ENCODE measurements at places on chromosomes 5 and 9.

GRCh38 chr5:146904890-146905289 lies 26.3 kb upstream of the PPP2R2B start:
- DNase-seq, result no peak

DNA sequence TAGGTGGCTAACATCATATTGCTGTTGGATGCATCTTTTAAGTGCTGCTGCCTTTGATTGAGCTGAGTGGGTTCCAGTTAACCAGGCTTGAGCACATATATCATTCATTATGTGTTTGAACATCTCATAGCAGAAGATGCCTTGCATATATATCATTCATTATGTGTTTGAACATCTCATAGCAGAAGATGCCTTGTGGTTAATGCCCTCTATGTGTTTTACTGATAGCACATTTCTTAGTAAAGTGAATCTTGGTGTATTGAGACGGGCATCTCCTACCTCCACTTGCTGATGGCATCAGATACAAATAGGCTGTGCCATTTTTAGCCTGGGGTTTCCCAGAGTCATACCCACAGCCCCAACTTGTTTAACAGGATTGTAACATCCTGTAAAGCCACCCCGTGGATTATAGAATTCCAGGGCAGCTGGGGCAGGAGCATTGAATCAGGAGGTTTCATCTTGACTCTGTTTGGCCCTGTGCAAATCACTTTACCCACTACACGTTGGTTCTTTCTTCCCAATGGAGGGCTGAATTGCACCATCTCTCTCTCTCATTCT lies 26.5 kb downstream of the MTAP start:
- no peak for DNase-seq

DNA sequence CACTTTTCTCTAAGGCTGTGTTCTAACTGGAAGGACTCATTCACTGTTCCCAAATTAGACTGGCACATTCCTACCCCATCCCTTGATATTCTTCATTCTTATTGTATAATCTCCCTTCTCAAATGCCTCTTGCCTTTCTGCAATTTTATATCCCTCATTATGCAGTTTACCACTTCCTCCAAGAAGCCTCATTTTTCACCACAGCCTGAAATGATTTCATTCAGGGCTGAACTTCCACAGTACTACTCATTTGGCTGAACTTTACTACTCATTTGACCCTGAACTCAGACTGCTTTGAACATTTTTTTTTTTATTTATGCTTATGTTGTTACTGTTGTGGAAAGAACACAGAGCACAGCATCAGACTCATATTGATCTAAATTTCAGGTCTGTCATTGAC lies 32.7 kb downstream of the GRIA1 start:
- no peak for DNase-seq

- no peak for DNase-seq
These were observed 289.4 kb upstream of the DAB2 start for GRCh38 chr5:39714036-39714698.

- no peak for DNase-seq
These were observed 197.1 kb upstream of the TBCA start for GRCh38 chr5:77973253-77973609.

- DNase-seq, result no peak
These were observed 7.6 kb upstream of the FAM240B start for GRCh38 chr9:38727497-38728001.

- DNase-seq, result no peak
These were observed 51.8 kb upstream of the APC start for GRCh38 chr5:112685931-112686330.

DNA sequence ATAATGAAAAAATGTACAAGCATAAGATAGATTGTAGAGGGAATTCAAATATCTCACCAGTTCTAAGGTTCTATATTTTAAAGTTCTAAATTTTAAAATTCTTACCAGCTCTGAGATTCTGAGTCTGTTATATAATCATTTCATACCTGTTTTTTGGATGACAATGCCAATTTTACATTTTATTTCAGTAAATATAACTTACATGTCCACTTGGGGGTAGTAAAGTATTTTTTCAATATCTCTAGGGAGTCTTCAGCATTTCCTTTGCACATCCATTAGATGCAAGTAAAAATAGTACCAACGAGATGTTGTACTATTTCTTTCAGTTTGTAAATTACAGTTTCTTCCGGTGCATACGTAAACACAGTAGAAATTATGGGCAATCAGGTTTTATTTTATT lies 25.7 kb downstream of the NMUR2 start:
- DNase-seq, result no peak

- DNase-seq, result no peak
These were observed 25.0 kb downstream of the WDR36 start for GRCh38 chr5:111117136-111117535.
